ENCODE measurements at places on chromosomes 13 and 19.

GRCh38 chr13:66443926-66444325 is 786.2 kb downstream of the PCDH9 start:
- DNase-seq = no peak

DNA sequence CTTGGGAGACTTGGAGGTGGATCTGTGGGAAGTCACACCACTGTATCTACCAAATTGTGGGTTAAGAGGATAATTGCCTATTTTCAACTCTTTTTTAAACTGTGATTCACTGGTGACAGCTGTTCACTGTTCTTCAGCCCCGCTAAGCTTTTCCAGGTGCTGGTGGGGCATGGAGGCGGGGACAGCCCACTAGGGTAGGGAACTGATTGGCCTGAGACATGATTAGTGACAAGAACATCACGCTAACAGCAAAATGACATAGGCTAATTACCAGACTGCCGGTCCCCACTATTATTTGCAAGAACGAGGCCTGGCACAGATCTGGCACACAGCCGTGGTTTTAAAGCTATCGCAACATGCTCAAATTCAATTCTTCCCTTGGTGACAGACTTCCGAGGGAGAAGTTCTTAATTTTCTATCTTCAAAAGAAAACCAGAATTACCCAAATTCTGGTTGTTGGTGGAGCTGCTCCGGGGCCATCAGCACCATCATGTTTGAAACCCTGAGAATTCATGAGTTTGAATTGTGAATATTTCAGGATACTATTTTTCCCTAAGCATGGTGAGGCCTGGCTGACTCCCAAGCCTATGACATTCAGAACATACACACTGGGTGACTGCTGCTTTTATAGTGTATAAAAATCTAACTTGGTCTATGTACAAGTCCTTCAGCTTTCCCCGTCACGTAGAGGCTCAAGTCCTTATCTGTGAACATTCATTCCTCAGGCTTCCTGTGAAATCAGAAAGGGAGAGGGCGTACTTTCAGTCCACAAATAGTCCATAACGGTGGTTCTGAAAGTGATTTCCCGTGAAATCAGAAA is 17.9 kb downstream of the DOCK9 start:
- no peak for DNase-seq

- DNase-seq = no peak
Measured at GRCh38 chr19:41296433-41296871, 13.5 kb upstream of the CCDC97 start.

- peak; percentile 15 for DNase-seq
Measured at GRCh38 chr13:37306778-37307544, 201.5 kb upstream of the CSNK1A1L start.

- DNase-seq = no peak
Measured at GRCh38 chr13:109941221-109941620, 154.8 kb upstream of the IRS2 start.

DNA sequence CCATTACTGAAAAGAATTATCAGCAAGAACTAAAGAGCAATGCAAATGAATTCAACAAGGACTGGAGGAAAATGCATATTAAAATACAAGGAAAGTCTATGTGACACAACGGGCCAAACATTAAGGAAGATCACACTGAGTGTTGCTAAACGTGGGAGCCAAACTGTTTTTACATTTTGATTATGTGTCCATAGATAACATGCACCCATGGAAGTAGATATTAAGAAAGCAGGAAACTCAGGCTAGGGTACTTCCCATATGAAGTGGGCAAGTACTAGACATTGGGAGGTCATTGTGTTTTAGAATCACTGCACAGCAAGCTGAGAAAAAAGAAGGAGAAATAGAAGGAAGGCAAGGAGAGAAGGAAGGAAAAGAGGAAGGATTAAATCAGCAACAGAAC is 161.8 kb downstream of the KCTD12 start:
- no peak for DNase-seq

DNA sequence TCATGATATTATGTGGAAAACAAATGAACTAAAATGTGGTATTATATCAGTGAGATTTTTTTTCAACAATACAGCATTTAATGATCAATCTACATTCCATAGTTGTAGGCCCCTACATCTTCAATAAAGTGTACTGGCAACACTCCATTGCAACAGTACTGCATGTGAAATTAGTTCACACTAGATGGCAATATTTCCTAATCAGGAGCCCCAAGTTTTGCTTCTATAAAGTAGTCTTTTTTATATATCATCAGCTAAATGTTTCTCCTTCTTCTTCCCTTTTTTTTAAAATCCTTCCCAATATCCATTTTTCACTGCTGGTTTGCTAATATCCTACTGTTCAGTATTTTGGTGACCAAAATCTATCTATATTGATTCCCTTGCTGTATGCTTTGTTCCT is 528.3 kb upstream of the ATXN8OS start:
- no peak for DNase-seq

Measured in T1000 (cell line).